ENCODE measurements at places on chromosomes 3 and 15.

- DNase-seq: no peak
These were observed 417.8 kb upstream of the GBE1 start for GRCh38 chr3:82179291-82179690.

DNA sequence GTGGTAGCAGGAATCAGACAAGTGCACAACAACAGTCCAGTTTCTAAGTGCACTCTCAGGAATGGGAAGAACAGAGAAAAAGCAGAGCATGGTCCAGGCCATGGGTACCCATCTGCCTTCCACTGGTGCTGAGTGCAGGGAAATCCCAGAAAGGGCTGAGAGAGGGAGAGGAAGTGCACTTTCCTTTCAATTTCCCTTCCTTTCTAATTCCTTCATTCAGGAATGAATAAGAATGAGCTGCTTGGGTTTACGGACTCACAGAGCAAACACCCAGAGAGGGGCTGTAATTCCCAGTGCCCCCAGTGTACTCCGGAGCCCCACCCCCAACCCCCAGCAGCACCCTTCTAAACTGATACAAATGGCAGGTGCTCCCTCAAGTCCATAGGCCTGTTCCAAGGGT is 300.6 kb downstream of the FOXP1 start:
- no peak for DNase-seq

DNA sequence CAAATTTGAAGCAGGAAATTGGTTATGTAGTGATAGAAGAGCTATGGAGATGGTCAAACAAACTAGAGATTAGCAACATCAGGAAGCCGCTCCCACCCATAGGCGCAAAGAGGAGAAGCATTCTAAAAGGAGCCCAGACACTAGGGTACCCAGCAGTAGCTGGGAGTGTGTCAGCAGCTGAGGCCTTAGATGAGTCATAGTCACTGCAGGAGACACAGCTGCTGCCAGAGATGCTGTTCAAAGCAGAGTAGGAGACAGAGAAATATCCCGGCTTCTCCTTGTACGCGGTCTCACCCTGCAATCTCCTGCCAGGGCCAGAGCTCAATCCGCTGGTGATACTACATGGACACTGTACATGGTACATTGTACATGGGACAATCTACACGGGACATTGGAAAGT is 61.9 kb downstream of the VGLL3 start:
- no peak for DNase-seq

DNA sequence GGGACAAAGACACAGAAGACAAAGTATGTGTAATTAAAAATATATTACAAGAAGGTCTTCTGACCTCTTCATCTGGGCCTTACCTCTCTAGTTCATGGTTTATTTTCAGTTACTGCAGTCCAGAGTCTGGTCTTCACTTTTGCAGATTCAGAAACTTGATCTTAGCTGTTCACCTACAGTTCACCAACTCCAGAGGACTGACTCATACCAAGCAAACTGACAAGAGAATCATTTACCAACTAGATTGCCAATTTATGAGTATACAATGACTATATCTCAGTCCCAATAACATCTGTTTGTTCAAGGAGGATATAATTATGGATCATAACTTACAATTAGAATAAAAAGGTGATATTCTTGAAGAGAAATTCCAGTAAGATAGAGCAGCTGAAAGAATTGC is 9.0 kb downstream of the P2RY1 start:
- DNase-seq: no peak

DNA sequence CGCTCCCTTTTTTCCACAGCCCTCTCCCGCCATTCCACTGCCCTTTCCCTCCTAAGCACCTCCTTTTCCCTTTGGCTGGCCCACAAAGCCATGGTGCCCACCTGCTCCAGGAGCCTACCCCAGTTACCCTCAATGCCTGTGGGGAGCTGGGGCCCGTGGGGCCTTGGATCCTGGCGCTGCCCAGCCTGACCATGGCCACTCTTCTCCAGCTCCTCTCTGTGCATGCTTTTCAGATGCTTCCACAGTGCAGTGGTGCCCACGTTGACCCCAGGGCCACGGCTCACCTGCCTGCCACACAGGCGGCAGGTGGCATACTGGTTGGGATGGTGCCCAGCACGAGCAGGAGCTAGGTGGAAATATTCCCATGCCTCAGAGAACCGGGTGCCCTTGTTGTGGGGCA is 1.5 kb downstream of the ZBED2 start:
- no peak for DNase-seq

DNA sequence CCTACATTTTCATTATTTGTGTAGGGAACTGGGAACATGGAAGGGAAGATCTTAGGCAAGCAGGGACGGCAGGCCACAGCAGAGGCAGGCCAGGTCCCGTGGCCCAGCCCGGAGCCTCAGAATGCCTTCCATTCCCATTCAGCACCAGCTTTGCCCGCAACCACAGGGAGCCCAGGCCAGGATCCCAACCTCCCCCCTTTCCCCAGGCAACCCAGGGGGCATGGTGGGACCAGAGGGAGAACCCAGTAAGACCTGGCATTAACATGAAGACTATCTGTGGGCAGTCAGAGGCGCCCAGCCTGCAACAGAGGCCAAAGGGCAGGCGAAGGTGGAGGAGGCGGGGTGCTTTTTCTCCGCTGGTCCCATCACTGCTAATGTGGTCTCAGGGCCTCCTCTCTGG is 135.6 kb downstream of the TPRA1 start:
- no peak for DNase-seq

DNA sequence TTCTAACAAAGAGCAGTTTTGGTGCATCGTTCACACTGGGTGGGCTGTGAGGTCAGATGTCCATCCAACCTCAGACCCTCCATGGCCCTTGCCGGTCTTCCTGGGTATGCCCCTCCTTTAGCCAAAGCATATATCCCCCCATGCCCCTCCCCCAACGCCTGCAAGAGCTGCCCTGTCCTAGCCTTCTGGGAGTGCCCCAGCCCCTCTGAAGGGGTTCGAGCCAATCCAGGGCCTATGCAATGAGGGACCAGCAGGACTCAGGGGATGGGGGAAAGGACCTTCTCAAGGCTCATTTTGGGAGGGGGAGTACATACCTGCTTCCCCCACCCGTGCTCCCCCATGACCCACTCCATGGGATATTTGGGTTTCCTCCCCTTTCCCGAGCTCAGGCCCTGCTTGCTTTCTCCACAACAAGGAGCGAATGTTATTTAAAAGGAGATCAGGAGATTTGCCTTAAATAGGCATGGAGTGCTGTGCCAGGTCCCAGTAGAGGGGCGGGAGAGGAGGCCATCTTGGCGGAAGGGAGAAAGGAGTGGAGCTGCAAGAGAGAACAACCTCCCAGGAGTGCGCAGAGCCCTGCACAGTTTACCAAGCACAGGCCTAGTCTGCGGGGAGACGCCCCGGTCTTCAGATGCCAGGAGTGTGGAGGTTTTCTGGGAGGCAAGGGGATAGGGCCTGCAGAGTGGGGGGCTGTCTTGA is 18.2 kb downstream of the PIF1 start:
- no peak for DNase-seq

GRCh38 chr3:110816008-110816407 is 255.6 kb upstream of the NECTIN3 start:
- DNase-seq: no peak

DNA sequence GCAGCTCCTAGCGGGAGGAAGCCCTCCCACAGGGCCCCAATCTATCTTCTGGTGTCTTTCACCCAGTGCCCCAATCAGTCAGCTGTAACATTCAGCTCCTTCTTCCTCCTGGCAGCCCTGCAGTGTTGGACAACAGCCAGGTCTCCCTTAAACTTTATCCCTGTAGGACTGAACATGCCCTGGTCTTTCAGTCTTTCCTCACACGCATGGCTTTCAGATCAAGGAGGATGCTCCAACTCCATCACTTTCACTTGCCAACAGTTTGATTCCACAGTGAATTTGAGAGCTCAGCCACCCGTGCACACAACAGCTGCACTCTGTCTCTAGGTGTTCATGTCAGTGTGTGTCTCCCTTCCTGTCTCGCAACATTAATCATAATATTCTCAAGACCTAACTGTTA is 28.5 kb upstream of the LRRC34 start:
- DNase-seq: no peak

Measured in activated naive CD4-positive, alpha-beta T cell treated with anti-CD3 and anti-CD28 coated beads, Interleukin-2, amount 50 U/mL, for 72 hours (primary cell).